Heart left ventricle (tissue), 16 donors: ENCODE measurements at places on chromosomes 6 and 20. TPM values are rescaled to one million over a fixed set of nuclear protein-coding genes. Genes with fewer than 3 reads are reported as not detected.

Gene TFAP2B
- polyA plus RNA-seq = not detected

Gene SLC22A16
- polyA plus RNA-seq = 0.25 TPM

Gene SLC29A1
- 77.5 TPM for polyA plus RNA-seq

Gene TNNC2
- polyA plus RNA-seq = 0.14 TPM

Gene APOM
- polyA plus RNA-seq = 2.4 TPM

DNA sequence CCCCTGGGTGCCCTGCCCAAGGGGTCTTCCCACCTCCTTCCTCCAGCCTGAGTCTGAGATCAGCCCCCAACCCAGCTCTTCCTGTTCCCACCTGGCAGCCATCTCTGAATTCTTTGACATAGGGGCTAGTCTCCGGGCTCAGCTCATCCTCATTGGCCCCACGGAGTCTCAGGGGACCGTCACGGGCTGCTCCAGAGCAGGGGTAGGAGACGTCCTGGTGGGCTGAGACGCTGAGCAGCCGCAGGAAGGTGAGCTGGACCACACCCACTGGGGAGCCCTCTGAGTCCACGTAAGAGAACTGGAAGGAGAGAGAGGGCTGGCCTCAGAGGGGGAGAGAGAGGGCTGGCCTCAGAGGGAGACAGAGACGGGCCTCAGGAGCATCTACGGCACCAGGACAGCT, 28.1 kb downstream of the COL11A2 start:
- H3K27me3 ChIP-seq = no peaks in the 10 kb centered on the region
- H3K4me1 ChIP-seq = no peaks in the 10 kb centered on the region
- no peaks in the 10 kb centered on the region for H3K36me3 ChIP-seq
- no peak overlapping the region for H3K27ac ChIP-seq

DNA sequence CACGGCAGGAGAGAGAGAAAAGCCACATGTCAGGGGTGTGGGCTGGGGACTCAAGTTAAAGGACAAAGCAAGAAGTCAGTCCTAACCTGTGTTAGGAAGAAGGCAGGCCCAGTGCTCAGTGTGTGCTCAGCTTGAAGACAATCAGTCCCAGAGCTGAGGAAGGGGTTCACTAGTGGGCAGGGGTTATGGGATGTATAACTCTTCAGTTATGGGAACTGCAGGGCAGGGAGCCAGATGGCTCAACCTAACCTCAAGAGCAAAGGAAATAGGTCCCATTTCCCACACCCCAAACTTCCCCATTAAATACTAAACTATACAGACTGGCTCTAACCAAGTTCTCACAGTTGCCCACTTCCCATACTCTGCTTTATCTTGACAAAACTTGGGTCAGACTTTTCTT, 7.4 kb upstream of the SSTR4 start:
- H3K36me3 ChIP-seq = no peaks in the 10 kb centered on the region
- H3K27me3 ChIP-seq = peaks cover 6% of the 10 kb centered on the region
- no peak overlapping the region for H3K27ac ChIP-seq
- peaks cover 3% of the 10 kb centered on the region for H3K4me1 ChIP-seq

DNA sequence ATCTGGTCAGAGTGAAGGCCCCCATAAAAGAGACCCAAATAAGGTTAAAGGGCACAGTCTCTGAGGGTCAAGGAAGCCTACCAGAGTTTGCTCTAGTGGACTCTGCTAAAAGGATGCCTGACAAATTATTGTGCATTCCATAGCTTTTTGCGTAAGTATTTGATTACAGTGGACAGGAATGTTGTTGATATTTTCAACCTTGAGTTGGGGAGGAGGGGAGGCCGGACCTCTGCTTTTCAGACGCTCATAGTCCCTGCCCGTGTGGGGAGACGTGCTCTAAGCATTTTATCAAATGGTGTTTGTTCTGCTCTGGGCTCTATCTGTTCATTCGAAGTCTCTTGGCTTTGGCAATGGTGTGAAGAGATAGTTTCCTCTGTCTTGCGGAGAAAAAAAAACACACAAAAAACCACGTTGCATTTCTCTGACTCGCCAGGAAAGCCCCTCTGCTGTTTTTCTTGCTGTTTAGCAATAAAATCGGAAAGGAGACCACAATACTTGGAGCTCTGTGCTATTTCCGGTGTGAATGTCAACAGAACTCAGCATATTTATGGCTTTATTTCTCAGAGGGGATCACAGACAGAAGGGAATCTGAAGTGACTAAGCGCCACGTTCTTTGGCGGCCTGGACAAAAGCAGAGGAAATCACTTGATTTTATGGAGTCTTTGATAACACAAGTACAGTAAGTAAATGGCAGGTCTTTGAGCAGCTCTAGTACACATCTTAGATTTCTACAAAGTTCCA, 159.8 kb downstream of the ZFP64 start:
- no peak overlapping the region for H3K4me3 ChIP-seq
- no peak overlapping the region for H3K27ac ChIP-seq
- no peaks in the 10 kb centered on the region for H3K4me1 ChIP-seq
- H3K27me3 ChIP-seq = no peaks in the 10 kb centered on the region

DNA sequence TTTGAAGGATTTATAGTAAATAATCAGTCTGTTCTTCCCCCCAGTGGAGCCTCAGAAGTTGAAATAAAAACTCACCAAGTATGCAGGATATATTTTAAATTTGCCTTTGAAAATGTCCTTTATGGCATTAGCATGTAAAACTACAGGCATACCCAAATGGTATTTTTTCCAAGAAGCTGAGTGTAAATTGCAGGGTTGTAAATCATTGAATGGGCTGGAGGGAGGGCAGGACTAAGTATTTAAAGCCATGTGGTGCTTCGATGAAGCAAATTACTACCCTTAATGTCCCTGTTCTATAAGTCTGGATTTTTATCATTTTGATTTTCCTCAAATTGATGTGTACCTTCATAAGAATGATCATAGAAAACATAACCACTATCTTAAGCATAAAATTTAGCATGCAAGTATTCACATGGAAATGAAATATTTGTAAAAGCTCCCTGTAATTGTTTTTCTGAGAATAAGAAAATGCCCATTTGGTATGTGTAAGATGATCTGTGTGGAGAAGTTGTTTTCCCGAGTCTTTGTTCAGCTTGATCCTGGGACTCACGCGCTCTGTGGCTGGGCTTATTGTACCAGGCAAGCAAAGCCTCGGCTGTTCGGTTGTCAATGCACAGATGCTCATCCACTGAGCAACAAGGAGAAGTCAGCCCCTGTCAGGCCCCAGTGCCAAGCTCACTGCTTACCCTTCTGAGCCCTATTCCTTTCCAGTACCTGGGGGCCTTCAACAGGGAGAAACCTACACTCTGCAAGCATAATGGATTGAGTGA, 66.7 kb downstream of the CD164 start:
- no peaks in the 10 kb centered on the region for H3K27me3 ChIP-seq
- no peaks in the 10 kb centered on the region for H3K4me1 ChIP-seq
- H3K27ac ChIP-seq = no peak overlapping the region
- no peaks in the 10 kb centered on the region for H3K36me3 ChIP-seq

DNA sequence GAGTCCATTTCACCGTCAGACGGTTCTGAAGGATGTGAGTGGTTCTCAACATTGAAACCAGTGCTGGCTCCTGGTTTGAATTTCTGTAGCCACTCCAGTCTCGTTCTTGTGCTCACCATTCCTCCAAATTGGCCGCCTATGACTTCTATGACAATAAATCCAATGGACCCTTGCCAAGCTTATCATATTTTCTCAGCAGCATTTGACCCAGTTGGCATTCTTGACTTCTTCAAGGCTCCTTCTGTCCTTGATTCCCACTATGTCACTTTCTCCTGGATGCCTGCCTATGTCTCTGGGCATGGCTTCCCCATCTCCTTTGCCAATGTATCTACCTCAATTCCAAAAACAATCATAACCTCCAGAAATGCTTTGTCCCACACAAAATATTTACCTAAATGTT, 756.0 kb upstream of the NRSN1 start:
- H3K27me3 ChIP-seq = no peaks in the 10 kb centered on the region
- H3K4me1 ChIP-seq = no peaks in the 10 kb centered on the region
- H3K36me3 ChIP-seq = no peaks in the 10 kb centered on the region
- DNase-seq = no peak
- no peak overlapping the region for H3K4me3 ChIP-seq

- H3K27me3 ChIP-seq = no peaks in the 10 kb centered on the region
- H3K27ac ChIP-seq = no peak overlapping the region
- peaks cover 19% of the 10 kb centered on the region for H3K4me1 ChIP-seq
These were observed 22.1 kb upstream of the CDKN1A start for GRCh38 chr6:36656441-36656840.
